ENCODE measurements at places on chromosomes 7 and 10. TPM values are rescaled to one million over a fixed set of nuclear protein-coding genes. Genes with fewer than 3 reads are reported as not detected.

PTPRZ1 gene
- total RNA-seq: 46.1 TPM

MSRB2 gene
- 20.9 TPM for total RNA-seq

GDF2 gene
- total RNA-seq: not detected

SLC18A3 gene
- total RNA-seq: not detected

PNLIPRP3 gene
- 150 TPM for total RNA-seq

SMURF1 gene
- 42.5 TPM for total RNA-seq

WEE2 gene
- total RNA-seq: not detected

TRRAP gene
- 29.1 TPM for total RNA-seq

Measured in mammary epithelial cell (primary cell).